ENCODE measurements at places on chromosomes 12 and 14.

GRCh38 chr12:34600592-34601462 lies 578.5 kb downstream of the ALG10 start:
- no peak for DNase-seq

- no peak for DNase-seq
These were observed 76.0 kb upstream of the ACTN1 start for GRCh38 chr14:69055125-69055524.

- DNase-seq: no peak
These were observed 491 bp upstream of the NR2C1 start for GRCh38 chr12:95073698-95074520.

- peak; percentile 22 for DNase-seq
These were observed 198.2 kb downstream of the TSPAN9 start for GRCh38 chr12:3275171-3276041.

DNA sequence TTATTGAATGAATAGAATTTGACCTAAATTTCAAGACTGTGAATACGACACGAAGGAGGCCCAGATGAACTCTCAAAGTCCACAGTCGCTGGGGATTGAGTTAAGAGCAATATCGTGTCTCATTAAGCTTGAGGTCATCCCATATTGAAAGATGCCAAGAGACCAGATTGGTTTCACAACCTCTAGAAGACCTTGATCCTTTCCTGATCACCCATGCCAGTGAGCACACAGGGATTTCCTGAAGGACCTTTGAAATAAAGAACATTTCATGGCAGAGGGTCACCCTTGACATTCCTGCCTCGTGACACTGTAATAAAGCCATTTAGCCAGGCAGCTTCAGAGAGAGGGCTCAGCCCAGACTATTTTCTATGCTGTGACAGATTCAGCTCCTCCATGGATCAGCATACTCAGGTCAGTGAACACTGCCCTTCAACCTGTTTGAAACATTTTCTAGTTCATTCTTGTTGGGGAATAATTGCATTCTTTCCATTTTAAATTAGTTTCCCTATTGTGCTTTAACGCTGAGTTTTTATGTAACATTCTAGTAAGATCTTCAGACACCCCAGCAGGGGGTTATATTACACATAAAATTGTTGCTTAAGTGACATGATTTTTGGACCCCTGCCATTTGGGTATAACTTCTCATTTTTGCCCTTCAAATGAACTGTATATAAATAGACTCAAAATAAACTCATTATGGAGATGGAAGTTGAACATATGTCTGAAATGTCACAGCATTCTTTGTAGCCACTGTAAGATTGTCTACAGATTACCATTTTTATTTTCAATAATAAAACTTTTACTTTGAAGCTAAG lies 213.2 kb downstream of the C12orf50 start:
- no peak for DNase-seq

DNA sequence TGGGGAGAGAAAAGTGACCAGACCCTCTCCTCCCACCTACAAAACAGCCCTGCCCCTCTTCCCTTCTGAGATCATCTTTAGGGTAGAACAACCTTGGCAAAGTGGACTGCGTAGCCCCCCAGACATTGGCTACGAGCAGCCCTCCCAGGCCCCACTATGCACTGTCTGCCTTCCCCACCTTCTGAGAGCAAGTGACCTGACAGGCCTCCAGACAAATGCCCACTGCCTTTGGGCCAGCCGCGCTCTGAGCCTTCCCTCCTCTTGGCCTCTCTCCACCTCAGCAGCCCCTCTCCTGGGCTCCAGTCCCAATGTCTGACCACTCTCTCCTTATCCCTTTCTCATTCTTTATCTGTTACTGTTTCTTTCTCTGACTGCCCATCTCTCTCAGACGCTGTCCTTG lies 46.5 kb upstream of the CCND2 start:
- no peak for DNase-seq

GRCh38 chr12:112937741-112938719 lies at the start of gene OAS3:
Gene OAS3 (plus strand): TSS chr12:112938474. CDS start chr12:112938531, 57 bp downstream.
- peak; percentile 98 for DNase-seq

- peak; percentile 84 for DNase-seq
These were observed 5.9 kb downstream of the KRT86 start for GRCh38 chr12:52280319-52280795.

DNA sequence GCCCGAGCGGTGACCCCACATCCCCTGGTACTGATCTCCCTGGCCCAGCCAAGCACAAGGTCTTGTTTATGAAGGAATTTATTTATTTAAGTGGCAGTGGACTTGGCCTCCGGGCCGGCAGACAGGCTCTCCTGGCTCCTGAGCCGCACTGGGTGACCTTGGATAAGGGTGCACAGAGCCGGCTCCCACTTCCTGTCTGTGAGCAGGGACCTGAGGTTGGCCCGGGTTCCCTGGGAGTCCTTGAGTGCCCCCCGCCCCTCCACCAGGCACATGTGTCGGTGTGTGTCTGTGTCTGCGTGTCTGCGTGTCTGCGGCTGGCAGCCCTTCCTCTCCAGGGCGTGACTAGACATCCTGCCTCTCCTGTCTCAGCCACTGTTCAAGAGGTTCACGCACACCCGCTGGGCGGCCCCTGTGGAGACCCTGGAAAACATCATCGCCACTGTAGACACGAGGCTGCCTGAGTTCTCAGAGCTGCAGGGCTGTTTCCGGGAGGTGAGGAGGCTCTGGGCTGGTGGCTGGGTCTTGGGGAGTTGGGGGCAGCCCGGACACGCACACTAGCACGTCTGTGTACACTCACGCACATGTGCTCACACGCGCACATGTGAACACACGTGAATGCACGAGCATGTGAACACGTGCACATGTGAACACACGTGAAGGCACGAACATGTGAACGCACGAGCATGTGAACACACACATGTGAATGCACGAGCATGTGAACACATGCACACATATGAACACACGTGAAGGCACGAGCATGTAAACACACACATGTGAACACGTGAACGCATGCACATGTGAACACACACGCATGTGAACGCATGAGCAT lies 9.3 kb downstream of the TNFAIP2 start:
- peak; percentile 78 for DNase-seq

DNA sequence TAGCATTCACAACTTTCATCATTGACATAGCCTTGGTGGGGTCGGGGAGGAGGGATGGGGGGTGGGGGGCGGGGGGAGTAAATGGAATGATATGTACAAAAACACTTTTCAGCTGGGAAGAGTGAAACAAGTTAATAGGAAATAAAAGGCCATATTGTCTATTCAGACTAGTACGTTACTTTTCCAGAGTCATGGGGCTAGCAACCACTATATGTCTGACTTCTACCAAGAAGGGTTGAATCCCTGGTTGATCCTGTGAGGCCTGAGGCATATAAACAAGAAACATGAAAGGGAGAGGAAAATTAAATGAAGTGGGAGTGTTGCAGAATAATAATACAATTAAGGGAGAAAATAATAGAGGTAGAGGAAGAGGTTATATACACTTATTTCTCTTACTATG lies 225.5 kb downstream of the ERC1 start:
- no peak for DNase-seq

GRCh38 chr12:12133785-12134184 lies 63.0 kb downstream of the BCL2L14 start:
- DNase-seq: no peak

GRCh38 chr12:103382119-103382518 lies 113.6 kb downstream of the C12orf42 start:
- DNase-seq: no peak

GRCh38 chr12:74889563-74890236 lies 319.9 kb downstream of the KCNC2 start:
- DNase-seq: no peak

GRCh38 chr12:129373746-129374145 lies 520.5 kb downstream of the GLT1D1 start:
- DNase-seq: no peak

DNA sequence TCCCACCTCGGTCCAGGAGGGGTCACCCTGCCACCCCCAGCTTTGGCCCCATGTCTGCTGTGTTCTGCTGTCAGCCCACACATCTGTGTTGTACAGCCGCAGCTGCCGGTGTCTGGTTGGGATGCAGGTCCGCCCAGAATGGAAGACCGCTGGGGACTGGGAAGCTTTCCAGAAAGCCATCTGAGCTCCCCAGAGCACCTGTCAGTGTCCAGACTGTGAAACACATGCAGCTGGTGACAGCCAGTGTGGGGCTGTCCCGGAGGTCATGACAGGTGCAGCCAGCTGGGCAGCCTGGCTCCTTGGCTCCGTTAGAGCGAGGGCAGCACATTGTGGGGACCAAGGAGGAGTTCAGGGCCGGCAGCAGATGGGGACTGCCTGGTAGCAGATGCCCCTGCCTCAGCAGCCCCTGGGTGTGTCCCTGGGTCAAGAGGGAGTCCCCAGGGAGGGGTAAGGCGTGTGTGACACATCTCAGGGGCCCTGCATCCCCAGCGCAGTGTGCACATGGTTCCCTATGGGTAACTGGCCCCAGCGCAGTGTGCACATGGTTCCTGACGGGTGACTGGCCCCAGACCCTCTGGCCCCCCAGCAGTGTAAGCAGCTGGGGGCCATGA lies 16.4 kb downstream of the CEP170B start:
- no peak for DNase-seq

- no peak for DNase-seq
These were observed 69.4 kb downstream of the FOXN4 start for GRCh38 chr12:109239691-109240090.

GRCh38 chr12:11228296-11228879 lies 41.1 kb downstream of the PRB3 start:
- peak; percentile 16 for DNase-seq

GRCh38 chr12:109767991-109768900 lies 54.6 kb downstream of the FAM222A start:
- no peak for DNase-seq

GRCh38 chr12:95548539-95549391 lies 2.5 kb downstream of the USP44 start:
- DNase-seq: no peak

GRCh38 chr12:5716201-5716600 lies 228.9 kb downstream of the ANO2 start:
- DNase-seq: no peak

DNA sequence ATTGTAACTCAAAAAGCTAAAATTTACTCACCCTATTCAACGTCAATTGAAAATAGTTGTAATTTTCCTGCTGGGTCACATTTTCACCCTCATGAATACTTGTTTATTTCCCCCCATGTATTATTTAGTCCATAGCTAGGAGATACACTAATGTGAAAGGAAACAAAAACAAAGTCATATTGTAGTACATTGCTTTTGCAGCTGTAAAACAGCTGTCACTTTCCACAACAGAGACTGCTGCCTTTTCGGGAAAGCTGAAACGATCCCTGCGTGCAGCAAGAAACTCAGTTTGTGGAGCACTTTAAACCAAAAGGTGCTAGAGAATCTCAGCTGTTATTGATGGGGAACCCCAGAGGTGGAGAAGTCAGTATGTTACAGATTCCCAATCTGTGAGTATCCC lies 4.3 kb downstream of the RACGAP1 start:
- DNase-seq: no peak

DNA sequence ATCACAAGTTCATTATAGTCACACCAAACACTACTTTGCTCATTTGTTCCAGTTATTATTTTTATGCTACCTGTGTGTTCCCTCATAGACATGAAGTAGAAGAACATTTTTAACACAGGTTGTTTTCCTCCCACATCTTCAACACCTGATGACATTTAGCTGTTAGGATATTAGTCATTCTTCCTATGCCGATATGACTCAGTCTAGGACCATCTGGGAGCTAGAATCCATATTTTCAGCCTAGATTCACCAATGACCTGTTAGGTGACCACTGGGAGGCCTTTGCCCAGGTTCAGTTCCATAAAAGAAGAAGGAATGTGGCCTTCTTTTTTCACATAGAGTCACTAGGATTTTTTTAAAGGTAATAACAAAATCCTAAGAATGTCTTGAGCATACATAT lies 222.8 kb downstream of the C12orf42 start:
- DNase-seq: no peak

DNA sequence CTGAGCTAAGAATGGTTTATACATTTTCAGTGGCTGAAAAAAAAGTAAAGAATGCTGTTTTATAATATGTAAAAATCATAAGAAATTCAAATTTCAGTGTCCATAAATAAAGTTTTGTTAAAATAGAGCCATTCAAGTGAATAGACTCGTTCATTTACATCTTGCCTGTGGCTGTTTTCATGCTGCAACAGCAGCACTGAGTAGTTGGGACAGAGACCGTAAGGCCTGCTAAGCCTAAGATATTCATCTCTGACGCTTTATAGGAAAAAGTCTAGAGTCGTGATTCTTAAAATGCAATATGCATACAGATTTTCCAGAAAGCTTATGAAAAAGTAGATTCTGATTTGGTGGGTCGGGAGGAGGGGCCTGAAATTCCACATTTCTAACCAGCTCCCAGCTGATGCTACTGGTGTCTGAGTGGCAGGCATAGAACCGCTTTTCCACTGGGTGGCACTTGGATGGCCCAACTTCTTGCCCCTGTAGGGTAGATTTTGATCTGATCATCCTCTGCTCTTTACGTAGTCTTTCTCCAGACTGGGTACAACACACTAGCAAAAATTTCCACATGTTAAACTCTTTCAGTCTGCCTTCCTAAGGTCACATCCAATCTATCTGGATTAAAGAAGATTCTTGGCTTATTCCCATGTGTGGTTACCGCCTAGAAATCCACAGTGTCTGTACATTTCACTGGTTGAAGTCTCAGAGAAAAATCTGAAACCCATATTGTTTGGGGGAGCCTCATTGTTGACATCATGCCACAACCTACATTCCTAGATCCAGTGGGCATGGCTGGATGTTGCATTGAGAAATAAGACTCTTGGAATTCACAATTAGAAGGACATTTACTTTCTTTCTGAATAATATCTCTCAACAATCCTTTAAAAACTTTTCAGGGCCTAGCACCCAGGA lies 151.2 kb downstream of the C12orf75 start:
- no peak for DNase-seq

GRCh38 chr12:96422192-96422591 lies 22.0 kb upstream of the CDK17 start:
- no peak for DNase-seq

- DNase-seq: no peak
These were observed 26.9 kb downstream of the FIGNL2 start for GRCh38 chr12:51821440-51822260.

DNA sequence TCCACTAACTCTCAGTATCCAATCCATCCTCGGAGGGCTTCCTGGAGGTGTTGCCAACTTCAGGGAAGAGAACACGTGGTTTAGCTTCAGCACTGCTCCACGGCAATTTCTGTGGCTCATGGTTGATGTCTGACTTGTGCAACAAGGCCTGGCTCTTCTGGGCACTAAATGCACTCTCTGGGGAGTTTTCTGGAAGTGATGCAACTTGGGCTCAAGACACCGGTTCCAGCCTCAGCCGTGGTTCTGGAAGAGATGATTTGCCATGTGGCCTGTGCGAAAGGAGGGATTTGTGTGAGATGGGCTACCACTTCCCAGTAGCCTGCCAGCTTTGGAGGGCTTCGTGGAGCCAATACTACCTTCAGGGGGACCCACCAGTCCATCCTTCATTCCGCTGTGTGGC lies 118.6 kb upstream of the RTL1 start:
- no peak for DNase-seq

GRCh38 chr12:2794191-2794735 lies 507 bp upstream of the FKBP4 start:
- DNase-seq: no peak
